ENCODE measurements at places on chromosomes 1 and 21.

GRCh38 chr1:43935711-43936427 is 2.3 kb downstream of the ARTN start:
- no peak for DNase-seq

- DNase-seq, result no peak
Observed at GRCh38 chr1:71586030-71586429, 505.2 kb upstream of the ZRANB2 start.

- DNase-seq, result peak; percentile 13
Observed at GRCh38 chr1:186482661-186483255, 21.8 kb upstream of the PDC start.

DNA sequence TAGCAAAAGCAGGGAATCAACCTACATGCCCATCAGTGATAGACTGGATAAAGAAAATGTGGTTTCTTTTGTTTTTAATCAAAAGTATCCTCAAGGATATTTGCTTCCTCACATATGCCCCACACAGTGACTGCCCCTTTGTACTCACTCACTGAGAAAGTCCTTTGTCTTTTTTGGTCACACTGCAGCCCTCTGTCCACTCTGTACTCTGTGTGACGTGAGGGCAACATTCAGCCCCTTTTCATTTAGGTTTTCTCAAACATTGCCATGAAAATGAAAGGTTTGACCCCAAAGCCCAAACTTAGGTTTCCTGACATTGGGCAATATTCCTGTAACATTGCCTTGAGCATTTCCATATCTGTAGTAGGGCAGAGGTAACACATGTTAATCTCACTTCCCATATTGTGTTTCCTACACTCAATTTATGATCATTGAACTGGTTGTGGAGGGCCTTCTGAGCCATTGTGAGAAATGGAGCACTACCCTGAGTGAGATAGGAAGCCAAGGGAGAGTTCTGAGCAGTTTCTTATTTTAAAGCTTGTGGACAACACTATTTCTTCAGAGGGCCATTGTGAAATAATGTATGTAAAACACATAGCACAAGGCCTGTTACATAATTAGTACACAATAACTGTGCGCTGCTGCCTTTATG is 501.9 kb upstream of the C1orf87 start:
- DNase-seq, result no peak

GRCh38 chr21:27190601-27191000 is 223.7 kb upstream of the ADAMTS5 start:
- no peak for DNase-seq

DNA sequence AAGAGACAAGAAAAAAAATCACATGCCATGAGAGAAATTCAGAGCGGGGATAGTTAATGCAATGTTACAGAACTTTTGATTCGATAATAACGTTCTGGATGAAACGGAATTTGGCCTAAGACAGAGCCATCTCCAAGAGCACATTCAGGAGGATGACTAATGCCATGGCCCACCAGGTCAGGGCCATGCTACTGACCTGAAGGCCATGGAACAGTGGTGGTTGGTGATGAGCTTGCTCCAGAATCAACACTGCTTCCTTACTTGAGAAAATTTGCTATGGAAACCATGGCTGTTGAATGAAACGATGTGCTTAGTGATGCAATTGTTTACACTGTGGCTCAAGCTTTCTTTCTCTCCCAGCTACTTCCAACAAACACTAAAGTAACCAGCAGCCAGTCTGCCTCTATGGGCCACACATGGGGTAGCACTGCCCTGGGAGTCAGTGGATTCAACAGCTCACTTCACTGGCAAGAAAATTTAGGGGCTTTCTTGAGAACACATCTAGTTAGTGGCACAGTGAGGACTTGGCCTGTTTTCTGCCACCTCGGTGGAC is 299.1 kb downstream of the PCP4 start:
- no peak for DNase-seq

DNA sequence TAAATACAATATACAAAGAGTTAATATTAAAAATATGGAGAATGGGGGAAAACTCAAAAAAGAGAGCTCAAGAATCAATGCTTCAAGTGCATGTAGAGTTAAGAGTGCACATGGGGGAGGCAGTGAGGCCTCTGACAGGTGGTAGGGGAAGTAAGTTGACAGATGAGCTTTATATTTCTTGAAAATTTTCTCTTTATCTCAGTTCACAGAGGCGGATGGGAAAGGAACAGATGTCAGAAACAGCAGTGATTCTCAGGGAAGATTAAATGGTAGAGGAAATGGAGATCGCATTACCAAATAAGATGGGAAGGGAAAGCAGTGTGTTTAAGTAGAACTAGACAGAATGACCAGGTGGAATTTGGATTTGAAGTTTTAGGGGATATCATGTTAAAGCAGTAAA is 200.1 kb upstream of the C1orf105 start:
- DNase-seq, result no peak

GRCh38 chr1:19028110-19028509 is 71.6 kb upstream of the IFFO2 start:
- DNase-seq, result no peak

GRCh38 chr1:221988829-221989228 is 246.9 kb upstream of the DUSP10 start:
- DNase-seq, result no peak

- no peak for DNase-seq
Observed at GRCh38 chr21:33199100-33199464, 30.7 kb upstream of the IFNAR2 start.

- no peak for DNase-seq
Observed at GRCh38 chr1:93839307-93839706, 39.7 kb downstream of the DNTTIP2 start.

GRCh38 chr1:98197356-98197755 is 276.5 kb upstream of the DPYD start:
- no peak for DNase-seq

GRCh38 chr1:180301135-180301742 is 71.2 kb downstream of the LHX4 start:
- DNase-seq, result no peak

- no peak for DNase-seq
Observed at GRCh38 chr1:200588698-200589097, 31.9 kb downstream of the KIF14 start.

DNA sequence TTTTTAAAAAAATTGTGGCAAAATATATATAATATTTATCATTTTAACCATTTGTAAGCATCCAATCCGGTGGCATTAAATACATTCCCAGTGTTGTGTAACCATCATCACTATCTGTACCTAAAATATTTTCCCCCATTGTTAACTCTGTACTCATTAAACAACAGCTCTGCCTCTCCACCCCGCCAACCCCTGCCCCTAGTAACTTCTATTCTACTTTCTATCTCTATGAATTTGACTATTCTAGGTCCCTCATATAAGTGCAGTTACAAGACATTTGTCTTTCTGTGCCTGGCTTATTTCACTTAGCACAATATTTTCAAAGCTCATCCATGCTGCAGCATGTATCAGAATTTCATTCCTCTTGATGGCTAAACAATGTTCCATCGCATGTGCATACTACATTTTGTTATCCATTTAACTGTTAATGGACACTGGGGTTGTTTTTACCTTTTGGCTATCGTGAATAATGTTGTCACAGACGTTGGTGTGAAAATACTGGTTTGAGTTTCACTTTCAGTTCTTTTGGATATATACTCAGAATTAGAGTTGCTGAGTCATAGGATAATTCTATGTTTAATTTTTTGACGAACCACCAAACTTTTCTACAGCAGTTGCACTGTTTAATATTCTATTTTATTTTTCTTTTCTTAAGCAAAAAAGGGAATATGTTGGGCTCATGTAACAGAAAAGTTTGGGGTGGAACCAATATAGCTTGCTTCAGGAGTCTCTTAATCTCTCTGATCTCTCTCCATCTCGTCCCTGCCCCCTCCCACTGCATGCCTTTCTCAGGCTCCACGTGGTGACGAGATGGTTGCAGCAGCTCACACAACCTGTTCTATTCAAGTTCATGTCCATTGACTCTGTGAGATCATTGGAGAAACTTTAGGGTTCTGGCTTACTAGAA is 25.2 kb upstream of the RCAN1 start:
- peak; percentile 14 for DNase-seq

GRCh38 chr1:91015794-91016550 is 5.9 kb downstream of the ZNF644 start:
- DNase-seq, result no peak

GRCh38 chr1:110672753-110673108 is 2.0 kb downstream of the KCNA3 start:
- DNase-seq, result no peak

GRCh38 chr1:192984080-192984479 is 75.1 kb downstream of the UCHL5 start:
- peak; percentile 20 for DNase-seq

DNA sequence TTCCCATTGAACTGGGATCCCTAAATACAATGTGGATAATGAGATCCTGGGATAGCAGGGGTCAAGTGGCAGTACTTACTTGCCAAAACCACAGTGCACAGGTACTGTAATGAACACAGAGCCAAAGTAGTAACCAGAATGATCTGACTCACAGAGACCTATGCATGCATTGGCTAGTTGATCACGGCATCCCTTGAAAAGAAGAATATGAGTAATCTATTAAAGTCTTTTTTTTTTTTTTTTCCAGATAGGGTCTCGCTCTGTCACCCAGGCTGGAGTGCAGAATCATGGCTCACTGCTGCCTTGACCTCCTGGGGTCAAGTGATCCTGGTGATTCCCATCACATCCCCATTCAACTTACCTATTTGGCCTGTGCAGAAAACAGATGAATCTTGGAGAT is 29.4 kb upstream of the EIF4G3 start:
- no peak for DNase-seq

DNA sequence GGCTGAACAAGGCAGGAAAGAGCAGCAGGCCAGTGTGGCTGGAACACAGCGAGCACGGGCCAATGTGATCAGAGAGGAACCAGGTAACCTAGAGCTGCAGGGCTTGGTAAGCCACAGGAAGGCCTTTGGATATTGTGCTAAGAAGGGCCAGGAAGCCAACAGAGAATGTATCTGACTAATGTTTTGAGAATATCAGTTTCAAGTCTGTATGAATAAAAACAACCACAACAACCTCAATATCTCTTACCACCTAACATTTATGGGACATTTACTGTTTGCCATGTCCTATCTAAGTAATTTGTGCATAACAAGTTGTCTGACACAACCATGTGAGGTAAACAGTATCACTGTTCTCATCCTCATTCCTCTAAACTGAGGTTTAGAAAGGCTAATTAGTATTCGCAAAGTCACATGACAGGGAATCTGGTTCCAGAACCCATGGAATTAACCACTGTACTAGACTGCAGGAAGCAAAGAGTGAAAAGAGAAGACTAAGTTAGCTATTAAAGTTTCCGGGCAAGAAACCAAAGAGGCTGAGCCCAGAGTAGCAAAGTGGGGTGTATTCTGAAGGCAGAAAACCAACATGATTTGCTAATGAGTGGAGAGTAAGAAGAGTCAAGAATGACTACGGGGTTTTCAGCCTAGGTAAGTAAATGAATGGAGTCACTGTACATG is 38.9 kb downstream of the SPRTN start:
- no peak for DNase-seq

DNA sequence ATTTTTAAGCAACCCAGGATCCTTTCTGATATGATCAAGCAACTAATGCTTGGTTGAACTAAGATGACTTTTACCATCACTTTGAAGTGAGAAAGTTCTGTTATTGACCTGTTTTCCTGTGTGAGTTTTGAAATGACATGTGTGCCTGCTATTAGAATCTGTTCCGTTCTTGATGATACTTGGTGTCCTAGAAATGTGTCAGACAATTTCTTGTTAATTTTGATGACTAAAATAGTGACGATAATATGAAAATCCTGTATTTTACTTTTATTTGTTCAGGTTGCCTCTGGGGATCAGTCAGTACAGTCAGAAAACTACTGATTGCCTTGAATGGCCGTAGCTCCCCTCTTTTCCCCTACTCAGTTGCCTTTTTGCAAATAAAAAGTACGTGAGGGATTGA is 228.0 kb downstream of the RYR2 start:
- DNase-seq, result no peak

DNA sequence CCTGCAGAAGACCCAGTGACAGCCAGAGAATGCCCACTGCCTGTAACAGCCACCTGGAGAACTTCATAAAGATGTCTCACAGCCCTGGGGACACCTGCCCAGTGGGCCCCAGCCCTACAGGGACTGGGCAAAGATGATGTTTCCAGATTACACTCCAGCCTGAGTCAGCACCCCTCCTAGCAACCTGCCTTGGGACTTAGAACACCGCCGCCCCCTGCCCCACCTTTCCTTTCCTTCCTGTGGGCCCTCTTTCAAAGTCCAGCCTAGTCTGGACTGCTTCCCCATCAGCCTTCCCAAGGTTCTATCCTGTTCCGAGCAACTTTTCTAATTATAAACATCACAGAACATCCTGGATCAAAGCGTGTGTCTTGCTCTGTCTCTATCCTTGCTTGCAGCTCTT is 14.7 kb upstream of the PINK1 start:
- DNase-seq, result no peak

GRCh38 chr1:41783189-41783639 is 135.5 kb downstream of the HIVEP3 start:
- peak; percentile 53 for DNase-seq

GRCh38 chr1:22854688-22855565 is 117.7 kb downstream of the LACTBL1 start:
- DNase-seq, result no peak
